ENCODE measurements at places on chromosomes 13 and 19.

DNA sequence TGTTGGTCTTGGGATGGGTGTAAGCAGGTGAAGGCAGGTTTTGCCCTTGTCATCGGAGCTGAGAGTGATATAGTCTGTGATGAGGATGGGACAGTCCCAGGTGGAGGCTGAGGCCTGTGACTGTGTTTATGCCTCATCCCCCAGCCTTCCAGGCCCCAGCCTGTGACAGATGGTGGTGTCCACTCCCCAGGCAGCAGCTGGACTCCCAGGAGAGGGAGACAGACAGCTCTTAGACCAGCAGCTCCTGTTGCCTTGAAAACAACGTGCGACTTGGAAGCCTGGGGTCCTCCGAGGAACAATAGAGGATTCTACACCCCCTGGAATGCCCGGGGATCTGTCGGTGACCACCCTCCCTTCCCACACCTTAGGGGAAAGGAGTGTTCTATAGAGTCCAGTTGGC is 63.8 kb downstream of the CHST8 start:
- no peak for DNase-seq

DNA sequence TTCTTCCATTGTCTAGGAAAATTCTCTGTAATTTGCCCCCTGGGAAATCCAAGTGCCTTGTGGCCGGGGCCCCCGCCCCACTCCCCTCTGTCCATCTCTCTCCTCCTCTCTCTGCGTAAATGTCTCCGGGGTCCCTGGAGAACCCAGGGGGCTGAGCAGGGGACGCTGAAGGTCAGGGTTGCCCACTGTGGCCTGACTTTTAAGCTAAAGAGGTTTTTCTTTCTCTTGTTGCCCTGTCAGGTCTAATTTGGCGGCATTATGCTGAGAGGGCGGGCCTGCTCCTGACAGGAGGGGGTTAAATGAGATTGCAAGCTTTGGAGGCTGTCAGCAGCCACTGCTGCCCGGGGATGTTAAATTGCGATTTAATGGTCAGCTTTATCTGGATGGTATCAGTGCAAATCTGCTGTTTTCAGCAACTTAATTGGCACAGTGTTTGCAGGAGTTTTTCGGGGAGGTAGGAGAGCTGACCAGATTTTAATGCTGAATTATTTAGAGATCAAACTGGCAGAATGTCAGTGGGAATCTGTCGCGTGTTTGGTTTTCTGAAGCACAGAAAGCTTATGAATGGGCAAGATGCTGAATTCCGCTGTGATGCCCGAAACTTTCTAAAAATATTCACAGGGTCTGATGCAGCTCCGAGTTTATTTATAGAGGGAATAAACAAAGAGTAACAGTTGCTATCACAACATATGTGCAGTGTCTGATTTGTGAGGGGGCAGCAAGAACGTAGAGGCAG is 93.2 kb upstream of the SOX1 start:
- DNase-seq: no peak

- no peak for DNase-seq
Observed at GRCh38 chr13:26324294-26324693, 70.4 kb downstream of the CDK8 start.

DNA sequence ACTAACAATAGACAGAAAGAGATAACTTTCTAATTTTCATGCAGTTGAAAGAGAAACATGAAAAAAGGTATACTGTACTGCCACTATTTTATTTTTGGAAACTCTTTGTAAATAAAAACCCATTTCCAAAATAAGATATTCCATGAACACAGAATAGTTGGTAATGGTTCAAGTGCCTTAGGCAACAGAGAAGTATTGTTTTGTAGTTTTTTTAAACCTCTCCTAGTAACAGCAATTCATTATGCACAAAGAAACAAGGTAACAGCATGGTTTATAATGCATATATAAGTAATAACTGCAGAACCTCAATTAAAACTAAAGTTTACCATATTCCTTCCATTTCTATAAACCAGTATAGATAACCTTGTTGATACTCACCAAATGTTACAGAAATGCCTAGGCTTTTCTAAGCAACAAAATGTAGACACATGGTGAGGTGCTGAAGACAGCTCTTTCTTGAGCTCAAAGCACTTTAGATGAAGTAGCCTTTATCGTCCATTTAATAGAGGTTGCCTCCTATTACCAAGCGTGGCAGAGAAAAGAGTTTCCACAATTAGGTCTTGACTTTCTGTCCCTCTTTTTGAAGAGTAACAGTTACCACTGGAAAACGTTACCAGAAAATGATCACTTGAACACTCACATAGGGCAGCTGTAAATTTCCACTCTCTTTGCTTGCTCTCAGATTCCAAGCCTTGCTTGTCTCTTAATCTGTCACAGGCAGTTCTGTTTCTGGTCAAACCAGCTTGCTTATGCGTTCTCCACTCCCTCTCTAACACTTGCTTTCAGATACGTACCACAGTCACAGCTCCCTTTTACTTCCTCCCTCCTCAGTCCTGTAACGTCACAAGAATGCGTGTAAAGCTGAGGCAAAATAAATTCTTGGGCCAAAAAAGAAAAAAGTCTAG is 42.9 kb downstream of the CAB39L start:
- DNase-seq: no peak

GRCh38 chr19:3761382-3762129 is at the start of gene APBA3:
Gene APBA3 (minus strand): TSS chr19:3761692. CDS start chr19:3760264, 1,428 bp downstream.
- DNase-seq: peak; percentile 88

DNA sequence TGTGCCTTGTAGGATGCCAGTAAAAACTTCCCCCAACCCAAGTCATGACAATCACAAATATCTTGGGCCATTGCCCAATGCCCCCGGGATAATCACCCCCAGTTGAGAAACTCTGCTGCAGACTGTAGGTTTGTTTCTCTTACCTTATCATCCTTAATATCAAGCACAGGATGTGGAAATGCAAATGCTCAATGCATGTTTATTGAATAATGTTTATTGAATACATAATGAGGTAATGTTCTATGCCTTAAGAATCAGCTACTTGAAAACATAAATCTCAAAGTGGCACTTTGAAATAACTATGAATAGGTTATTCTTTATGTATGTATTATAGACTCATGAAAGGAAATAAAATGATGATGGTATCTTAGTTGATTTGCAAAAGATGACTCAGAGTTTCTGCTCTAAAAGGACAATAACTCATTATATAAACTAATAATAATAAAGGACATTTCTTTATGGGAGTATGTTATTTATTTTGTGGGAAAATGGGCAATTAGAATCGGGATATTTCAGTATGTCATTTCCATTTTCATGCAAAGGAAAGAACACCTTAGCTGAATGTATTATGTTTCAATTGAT is 414.2 kb downstream of the EFNB2 start:
- no peak for DNase-seq

- no peak for DNase-seq
Observed at GRCh38 chr13:97279913-97280312, 57.8 kb downstream of the MBNL2 start.

- no peak for DNase-seq
Observed at GRCh38 chr13:84896128-84896527, 903.1 kb downstream of the SLITRK6 start.

- no peak for DNase-seq
Observed at GRCh38 chr13:90531744-90532143, 815.7 kb upstream of the MIR17HG start.

DNA sequence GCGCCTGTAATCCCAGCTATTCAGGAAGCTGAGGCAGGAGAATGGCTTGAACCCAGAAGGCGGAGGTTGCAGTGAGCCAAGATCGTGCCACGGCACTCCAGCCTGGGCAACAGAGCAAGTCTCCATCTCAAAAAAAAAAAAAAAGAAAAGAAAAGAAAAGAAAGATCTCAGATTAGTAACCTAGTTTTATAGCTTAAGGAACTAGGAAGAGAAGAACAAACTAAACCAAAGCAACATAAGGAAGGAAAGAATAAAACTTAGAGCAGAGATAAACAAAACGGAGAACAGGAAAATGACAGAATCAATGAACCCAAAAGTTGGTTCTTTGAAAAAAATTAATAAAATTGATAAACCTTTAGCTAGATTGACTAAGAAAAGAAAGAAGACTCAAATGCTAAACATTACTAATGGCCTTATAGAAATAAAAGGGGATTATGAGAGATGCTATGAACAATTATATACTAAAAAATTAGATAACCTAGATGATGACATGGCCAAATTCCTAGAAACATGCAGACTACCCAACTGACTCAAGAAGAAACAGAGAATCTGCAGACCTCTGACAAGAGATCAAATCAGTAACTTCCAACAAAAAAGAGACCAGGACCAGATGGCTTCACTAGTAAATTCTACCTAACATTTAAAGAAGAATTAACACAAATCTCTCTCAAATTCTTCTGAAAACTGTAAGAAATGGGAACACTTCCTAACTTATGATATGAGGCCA is 68.2 kb downstream of the CDADC1 start:
- no peak for DNase-seq

DNA sequence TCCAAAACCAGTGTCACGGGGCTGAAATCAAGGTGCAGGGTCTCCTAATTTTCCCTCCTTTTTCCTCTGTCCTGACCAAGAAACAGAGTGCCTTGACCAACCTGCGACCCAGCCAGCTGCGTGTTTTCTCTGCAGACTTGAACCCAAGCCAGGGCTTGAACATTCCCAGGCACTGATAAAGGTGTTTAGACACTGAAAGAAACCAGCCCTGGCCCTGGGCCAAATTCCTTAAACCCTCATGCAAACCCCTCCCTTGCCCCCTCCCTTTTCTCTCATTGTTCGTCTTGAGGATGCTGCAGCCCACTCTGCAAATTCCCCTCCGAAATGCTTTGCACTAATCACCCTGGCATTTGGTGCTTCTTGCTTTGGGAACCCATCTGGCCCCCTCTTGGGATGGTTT is 9.5 kb upstream of the FFAR2 start:
- DNase-seq: no peak

DNA sequence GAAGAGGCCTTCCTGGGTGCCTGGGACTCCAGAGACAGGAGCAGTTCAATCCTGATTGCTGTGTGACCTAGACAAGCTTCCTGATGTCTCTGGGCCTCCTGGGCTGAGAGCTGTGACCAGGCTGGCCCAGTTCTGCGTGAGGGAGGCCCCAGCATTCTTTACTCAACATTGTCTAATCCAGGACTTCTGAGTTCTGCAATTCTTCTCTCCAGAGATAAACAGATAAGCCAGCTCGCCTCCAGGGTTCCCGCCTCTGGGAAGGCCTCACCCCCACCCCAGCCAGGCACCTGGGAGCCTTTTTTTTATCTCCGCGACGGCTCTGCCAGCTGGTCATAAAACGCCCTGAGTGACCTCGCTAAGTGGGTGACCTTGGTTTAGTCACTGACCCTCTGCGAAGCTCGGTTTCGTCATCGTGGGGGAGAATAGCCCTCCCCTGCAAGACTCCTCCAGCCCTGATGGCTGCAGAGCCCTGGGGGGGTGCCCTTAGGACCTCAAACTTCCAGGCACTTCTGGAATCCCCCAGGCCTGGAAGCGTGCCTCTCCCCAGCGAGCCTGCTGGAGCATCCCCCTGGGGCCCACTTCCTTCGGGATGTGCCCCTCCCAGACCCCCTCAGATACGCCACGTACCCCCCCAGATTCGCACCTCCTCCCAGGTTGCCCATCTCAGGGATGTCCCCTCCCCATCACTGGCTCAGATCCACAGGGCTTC is 1.9 kb downstream of the SULT2B1 start:
- no peak for DNase-seq

DNA sequence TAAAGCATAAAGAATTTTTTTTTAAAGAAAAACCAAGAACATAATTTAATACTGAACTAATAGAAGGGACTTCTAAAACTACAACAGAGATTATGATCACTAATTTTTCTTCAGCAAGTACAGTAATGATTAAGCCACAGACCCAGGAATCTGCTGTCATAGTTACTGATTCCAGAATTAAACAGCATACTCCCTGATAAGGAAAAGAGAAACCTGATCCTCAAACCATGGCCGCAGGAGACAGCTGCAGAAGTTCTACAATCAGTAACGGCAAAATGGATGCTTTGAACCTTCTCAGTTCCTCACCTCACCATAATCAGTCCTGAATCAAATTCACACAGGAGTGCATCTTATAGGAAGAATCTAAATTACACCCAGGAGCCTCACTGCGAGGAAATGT is 939.0 kb upstream of the SLITRK1 start:
- DNase-seq: no peak

GRCh38 chr13:110258876-110259631 is 47.9 kb downstream of the COL4A1 start:
- DNase-seq: no peak

DNA sequence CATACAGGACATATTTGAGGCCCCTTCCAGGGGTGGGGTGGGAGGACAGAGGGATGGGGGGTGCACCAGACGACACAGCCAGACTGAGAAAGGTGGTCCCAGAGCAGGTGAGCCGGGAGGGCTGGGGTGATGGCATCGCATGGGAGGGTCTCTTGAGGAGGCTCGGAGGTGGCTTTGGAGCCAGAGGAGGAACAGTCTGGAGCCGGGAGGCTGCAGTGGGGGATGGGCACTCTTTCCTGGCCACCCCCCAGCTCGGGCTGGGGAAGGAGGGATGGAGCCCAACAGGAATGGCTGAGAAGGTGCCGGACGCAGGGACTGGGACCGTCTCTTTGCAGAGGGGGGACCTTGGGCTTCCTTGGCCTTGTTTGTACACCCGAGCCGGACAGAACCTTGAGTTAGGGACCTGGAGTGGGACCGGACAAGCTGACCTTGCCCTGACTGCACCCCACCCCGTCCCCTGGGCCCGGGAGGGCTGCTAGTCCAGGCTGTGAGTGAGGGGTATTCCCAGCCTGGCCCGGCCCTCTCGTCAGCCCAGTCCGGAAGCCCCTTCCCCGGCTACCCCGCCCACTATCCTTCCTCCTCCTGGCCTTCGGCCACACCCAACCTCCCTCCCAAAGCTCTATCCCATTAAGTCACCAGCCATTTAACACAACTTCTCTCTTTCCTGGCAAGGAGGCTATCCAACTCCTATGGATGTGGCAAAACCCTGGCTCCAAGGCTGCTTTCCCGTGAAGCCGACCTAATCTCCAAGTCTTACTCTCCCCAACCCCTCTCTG is 816 bp upstream of the TBXA2R start:
- DNase-seq: no peak

GRCh38 chr19:44677019-44677811 is 5.9 kb downstream of the CEACAM19 start:
- no peak for DNase-seq

DNA sequence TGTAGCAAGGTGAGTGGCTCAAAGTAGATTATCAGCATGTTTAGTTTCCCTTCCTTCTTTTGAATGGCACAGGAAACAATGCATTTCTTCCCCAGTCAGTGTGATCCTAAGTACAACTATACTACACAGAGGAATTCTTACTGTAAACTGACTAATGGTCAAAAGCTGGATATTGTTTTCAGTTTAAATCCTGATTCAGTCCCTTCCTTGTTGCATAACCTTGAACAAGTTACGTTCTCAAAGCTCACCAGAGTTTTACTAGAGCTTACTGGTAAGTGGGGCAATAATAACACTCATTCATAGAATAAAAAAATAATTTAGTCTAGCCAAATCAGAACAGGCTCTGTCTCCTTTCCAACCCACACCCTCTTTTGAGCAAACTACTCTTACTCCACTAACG is 180.1 kb downstream of the POSTN start:
- DNase-seq: no peak

All from stimulated activated CD8-positive, alpha-beta memory T cell treated with anti-CD3 and anti-CD28 coated beads, Interleukin-4, amount 100 ng/mL, for 4 hours (primary cell).